Activated effector memory CD4-positive, alpha-beta T cell treated with Interleukin-2 at 50 U/mL for 16 hours (primary cell): ENCODE measurements at places on chromosomes 13 and 19.

GRCh38 chr19:8161135-8161646, 11.8 kb upstream of the FBN3 start:
- DNase-seq = no peak

- DNase-seq = no peak
Observed at GRCh38 chr13:35690581-35691207, 214.2 kb upstream of the MAB21L1 start.

GRCh38 chr13:113490496-113491417, at the start of gene DCUN1D2:
TSS of gene DCUN1D2 (minus strand) at chr13:113490711. CDS start at chr13:113490669, 42 bp downstream.
- peak; percentile 71 for DNase-seq

DNA sequence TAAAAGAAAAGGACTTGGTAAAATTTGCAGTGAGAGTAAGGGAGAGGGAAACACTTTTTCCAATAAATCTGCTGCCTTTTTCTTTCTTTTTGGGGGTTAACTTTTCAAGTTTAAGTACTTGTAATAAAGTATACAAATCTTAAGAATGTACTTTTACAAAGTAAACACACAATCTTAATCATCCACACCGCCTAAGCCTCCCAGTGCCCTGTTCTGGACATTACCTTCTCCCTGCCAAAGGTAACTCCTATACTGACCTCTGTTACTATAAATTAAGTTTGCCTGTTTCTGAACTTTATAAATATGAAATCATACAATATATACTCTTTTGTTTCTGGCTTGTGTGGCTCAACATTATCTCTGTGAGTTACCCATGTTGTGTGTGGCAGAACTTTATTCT, 137.9 kb downstream of the RGCC start:
- no peak for DNase-seq

- DNase-seq = no peak
Observed at GRCh38 chr13:31067416-31068118, 94.1 kb downstream of the HSPH1 start.

DNA sequence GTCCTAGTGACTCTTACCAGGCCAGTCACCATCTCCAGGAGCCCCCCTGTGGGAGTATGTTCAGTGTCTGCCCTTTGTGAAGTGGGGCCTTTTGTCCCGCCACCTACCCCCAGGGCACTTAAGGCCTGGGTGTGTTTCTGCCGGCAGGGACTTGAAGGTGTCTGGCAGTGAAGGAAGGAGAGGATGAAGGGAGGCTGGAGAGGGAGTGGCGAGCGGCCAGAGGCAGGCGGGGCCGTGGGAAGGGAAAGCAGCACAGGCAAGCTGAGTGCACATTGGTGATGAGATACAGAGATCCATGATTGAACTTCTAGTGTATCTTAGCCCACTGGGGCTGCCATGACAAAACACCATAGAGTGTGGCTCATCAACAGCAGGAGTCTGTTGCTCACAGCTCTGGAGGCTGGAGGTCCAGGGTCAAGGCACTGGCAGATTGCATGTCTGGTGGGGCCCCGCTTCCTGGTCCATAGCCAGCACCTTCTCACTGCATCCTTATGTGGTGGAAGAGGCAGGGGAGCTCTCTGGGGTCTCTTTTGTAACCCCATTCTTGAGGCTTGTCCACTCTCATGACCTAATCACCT, 17.5 kb downstream of the CUL4A start:
- no peak for DNase-seq

DNA sequence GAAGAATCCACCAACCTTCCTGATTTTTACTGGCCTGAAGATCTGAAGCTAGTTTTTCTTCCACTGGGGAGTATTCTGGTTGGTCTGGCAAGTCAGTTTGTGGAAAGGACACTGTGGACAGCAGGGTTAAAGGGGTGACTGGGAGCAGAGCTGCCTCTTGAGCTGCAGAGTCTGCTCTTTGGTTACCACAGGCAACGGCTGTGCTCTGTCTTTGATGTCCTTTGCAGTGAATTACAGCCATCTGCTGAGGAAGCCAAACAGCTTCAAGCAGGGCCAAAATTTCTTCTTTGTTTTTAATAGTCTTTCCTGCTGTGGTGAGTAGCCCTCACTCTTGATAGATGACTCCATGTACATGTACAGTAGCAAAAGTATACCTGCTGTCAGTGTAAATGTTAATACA, 75.7 kb downstream of the ZNF100 start:
- DNase-seq = no peak

- DNase-seq = no peak
Observed at GRCh38 chr19:6705931-6706632, 14.4 kb downstream of the C3 start.

DNA sequence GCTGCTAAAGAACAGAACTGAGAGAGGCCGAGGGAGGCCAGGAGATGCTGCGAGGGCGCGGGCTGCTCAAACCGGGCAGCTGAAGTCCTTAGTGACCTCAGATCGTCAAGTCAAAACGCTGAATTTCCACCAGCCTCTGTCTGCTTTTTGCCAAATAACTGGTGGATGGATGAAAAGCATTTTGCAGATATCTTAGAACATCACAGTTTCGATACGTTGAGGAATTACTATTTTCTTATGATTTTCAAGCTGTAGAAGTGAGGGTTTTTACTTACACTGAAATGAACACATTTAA, 2.0 kb downstream of the GPC6 start:
- DNase-seq = no peak

GRCh38 chr13:77099415-77099814, 72.5 kb upstream of the FBXL3 start:
- DNase-seq = no peak

DNA sequence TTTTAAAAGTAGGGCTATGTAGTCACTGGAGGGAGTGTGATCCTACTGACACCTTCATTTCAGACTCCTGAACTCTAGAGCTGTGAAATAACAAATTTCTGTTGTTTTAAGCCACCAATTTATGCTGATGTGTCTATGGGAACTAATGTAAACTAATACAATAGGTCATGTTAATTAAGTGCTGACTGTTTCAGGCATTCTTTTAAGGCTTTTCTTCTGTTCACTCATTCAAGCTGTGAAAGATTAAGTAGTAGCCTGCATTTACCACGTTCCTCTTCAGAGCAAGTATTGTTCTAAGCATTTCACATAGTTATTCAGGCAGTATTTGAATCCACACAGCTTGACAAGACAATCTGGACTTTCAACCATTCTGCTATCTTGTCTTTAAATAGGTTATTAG, 1135.0 kb downstream of the SLITRK1 start:
- no peak for DNase-seq

GRCh38 chr19:13057744-13058143, 44.9 kb downstream of the LYL1 start:
- no peak for DNase-seq

- DNase-seq = no peak
Observed at GRCh38 chr19:35081201-35081600, 34.4 kb upstream of the FXYD3 start.

DNA sequence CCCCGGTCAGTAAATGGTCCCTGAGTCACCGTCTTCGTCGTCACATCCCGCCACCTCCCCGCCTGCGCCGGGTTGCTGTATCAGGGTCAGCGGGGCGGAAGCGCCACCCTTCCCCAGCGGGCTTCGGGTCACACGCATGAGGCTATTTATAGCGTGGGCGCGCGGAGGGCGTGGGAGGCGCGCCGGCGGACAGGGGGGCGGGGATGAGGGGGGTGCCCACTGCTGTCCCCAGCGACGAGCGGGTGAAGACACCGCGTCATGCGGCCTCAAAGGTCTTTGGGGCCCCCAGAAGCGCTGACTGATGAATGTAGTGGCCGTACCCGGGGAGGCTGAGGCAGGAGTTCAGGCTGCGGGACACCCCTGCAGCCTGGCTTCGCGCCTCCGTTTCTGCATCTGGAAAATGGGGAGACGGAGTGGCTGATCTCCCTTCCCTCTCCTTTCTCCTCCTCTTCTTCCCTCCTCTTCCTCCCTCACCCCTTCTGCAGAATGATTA, 7.9 kb downstream of the UNC13A start:
- peak; percentile 13 for DNase-seq

DNA sequence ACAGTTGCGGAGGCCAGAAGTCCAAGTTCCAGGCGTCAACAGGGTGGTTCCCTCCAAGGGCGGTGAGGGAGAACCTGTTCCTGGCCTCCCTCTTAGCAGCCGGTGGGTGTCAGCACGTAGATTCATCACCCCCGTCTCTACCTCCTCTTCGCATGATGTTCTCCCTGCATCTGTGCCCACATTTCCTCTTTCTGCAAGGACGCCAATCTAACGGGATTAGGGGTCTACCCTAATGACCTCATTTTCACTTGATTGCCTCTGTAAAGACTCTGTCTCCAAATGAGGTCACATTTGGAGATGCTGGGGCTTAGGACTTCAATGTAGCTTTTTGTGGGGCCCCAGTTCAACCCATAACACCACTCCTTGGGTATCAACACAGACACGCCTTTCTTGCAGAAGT, 38.5 kb downstream of the DPF1 start:
- no peak for DNase-seq

GRCh38 chr13:102322211-102322610, 79.6 kb downstream of the FGF14 start:
- no peak for DNase-seq

DNA sequence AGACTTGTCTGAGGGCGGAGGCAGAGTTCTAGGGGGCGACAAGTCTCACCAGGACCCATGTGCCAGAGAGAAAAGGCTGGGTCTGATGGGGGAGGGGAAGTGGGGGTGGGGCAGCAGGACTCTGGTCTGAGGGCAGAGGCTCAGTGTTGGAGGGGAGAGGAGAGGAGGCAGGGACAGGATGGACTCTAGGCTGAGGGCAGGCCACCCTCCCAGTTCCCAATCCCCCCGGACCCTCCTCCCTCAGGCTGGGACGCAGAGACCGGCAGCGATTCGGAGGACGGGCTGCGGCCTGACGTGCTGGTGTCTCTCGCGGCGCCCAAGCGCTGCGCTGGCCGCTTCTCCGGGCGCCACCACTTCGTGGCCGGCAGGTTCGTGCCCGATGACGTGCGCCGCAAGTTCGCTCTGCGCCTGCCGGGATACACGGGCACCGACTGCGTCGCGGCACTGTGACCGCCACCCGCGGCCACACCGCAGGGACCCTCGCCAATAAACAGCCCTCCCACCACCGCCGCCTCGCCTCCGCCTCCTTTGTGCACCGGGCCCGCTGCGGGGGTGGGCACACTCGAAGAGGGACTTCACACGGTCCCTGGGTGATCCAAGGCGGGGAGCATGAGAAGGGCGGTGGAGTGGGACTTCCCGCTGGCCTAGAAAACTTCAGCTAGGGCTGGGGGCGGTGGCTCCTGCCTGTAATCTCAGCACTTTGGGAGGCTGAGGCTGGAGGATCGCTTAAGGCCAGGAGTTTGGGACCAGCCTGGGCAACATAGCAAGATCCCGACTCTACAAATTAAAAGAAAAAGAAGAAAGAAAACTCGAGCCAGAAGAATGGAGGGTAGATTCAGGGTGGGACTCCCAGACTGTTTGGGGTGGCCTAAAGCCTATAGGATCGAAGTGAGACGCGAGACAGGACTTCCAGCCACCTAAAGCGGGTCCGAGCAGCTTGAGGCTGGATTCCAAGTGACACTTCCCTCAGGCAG, 703 bp upstream of the CILP2 start:
- DNase-seq = no peak

- no peak for DNase-seq
Observed at GRCh38 chr13:97781891-97782305, 171.6 kb upstream of the IPO5 start.

DNA sequence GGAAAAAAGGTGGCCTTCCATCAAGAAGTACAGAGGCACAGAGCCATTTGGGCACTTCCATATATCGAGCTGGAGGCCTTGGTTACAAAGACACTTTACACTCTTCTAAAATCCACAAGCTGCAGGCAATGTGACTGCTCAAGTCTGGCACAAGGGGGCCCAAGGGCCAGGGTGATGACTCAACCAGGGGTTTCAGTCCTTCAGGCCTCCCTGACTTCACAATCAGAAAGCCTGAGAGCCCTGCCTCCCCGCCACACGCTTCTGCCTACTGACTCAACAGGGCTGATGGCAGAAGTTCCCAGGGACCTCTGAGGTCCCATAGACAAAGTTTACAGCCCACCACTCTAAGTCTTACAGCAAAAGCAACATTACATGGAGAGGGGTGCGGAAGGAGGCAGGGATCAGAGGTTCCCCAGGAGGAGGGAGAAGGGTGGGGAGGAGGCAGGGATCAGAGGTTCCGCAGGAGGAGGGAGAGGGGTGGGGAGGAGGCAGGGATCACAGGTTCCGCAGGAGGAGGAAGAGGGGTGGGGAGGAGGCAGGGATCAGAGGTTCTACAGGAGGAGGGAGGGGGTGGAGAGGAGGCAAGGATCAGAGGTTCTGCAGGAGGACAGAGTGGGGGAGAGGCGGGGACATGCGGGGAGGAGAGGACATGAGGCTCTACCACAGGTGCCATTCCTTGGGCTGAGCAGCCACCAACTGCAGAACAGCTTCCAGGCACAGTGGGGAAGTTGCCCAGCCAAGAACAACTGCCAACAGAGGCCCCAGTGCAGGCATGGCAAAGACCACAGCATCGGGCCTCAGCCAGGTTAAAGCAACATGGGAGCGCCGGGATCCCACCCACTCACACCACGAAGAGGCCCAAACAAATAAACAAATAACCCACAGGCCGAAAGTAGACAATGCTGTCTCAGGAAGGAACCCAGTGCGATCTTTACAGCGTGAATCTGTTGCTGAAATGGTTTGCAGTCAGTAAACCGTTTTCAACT, 52.0 kb downstream of the SLC7A1 start:
- DNase-seq = no peak

GRCh38 chr13:57633141-57633949, 1.8 kb downstream of the PCDH17 start:
- no peak for DNase-seq

DNA sequence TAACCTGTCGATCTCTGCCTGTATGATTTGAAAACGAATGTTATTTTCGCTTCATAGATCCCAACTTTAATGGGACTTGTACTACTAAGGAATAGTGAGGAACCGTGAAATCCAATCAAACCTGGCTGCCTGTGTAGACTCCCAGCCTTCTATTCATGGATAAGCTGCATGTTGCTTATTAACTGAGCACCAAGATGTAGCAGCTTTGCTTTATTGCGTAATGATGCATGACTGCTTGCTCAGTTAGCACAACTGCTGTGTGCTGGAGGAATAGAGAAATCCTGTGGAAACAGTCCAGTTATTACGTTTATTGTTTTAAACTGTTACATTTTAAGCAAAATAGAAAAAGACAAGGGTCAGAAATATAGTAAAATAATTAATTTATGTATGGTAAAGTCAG, 108.2 kb downstream of the SHISA2 start:
- no peak for DNase-seq

GRCh38 chr13:45511310-45512097, 46.8 kb downstream of the COG3 start:
- DNase-seq = no peak

DNA sequence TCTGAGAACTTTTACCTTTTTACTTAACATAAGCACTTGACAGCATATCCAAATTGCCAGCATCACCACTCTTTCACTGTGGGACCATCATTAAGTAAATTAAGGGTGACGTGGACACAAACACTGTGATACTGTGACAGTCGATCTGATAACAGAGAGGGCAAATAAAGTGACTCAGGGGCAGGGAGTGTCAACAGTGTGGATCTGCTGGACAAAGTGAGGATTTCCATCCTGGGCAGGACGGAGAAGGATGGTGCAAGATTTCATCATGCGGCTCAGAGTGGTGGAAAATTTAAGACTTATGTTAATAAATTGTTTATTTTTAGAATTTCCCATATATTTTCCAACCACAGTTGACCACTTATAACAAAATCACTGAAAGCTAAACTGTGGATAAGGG, 60.0 kb upstream of the WDFY2 start:
- no peak for DNase-seq
